A549 (cell line): ENCODE measurements at places on chromosomes 5 and 9.

DNA sequence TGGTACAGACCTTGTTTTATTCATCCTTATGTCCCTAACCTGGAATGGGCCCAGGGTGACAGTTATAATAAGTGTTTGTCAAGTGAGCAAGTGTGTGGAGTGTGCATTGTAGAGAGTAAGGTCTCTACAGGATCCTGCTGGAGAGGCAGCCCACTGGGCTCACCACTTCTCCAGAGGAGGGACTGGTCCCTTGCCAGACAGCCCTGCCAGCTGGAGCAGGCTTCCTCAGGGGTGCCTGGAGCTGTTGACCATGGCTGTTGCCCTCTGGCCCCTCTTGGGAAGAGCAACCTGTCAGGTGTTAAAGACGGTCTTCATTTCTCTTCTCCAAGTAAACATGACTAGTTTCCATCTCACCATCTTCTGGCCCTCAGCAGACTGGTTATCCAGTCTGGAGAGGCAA lies 20.0 kb downstream of the IRF1 start:
- no peak for DNase-seq

DNA sequence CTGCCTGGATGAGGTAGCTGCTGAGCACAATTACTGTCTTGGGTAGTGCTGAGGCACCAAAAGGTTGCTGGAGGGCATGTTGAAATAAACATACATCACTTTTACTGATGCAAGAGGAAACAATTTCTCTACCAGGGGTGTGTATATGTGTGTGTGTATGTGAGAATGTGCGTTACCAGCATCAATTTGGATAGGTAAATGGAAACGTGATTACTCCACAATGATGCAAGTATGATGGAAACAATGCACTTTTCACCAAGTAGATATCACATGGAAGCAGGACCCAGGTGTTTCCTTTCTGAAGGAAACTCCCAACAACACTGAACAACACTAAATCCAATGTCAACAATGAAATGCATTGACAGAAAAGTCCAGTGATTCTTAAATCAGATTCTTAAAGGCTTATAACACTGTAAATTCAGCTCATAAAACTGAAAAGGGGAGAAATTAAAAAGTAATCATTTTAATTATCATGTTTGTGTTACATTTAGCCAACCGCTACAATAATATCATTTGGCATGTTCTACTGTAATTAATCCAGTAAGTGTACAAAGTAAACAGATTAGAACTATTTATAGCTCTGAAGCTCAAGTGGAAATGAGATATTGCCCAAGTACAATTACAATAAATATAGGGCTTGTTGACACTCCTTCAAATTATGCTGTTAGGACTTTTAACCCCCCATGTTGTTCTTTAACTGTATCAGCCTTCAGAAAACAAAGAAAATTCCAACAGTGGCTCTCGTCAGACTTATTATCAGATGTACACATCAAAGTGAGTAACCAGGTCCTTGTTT lies 25.3 kb downstream of the YIPF5 start:
- DNase-seq, result no peak

DNA sequence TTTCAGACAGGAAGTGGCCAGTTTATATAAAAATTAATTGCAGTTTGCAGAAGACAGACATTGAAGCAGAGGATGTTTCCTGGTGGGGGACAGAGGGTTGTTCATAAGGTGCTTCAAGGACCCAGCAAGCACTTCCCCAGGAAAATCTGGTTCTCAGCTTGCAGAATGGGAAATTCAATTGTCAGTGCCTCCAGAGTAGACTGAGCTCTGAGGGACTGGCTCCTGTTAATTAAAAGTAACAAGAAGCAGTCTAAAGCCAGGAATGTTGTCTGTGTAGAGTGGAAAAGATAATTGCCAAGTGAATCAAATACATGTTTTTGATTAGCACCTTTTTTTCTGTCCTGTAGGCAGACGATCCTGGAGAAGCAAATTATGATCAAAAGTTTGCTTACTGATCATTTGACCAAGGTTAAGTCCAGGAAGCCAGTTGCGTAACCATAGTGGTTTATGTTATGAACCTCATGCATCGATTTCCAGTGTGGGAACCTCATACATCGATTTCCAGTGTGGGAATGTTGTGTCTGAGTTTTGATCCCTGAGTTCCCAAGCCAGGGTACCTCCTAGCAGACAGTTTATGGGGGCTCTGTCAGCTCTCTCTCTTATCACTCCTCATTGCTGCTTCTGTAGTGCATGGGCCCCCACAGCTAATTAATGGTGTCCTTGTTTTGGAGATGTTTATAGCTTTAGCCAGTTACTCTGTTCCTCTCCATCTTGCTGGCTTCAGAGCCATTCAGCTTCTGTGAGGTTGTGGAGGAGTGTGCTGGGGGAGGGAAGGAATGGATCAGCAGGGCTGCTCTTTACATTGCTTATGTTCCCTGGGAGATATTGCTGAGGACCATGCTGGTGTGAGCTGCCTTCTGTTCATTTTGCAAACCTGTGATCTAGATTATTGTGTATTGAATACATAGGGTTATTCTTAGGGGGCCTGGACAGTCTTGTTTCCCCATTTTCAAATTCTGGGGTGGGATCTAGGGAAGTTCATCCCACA lies 17.1 kb downstream of the MSANTD3 start:
- no peak for DNase-seq

GRCh38 chr5:10723514-10723913 lies 37.5 kb downstream of the DAP start:
- DNase-seq, result no peak

DNA sequence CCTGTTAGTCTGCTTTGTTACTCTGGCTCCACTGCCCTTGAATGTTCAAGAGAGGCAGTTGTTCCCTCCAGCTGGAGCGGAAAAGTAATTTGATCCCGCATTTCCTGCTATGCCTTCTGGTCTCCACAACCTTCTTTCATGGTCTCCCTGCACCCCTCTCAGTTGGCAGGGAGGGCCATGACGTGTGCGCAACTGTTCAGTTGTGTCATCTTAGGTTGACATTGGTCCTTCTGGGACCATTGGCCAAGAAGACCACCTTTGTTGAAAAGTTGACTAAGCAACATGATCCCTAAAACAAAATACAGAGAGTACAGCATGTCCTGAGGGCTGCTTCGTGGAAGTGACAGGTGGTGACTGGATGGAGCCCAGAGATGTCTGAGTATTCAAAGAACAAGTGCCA lies 192.5 kb upstream of the TUT7 start:
- no peak for DNase-seq

- DNase-seq, result no peak
Observed at GRCh38 chr9:134526584-134527477, 114.8 kb upstream of the COL5A1 start.

GRCh38 chr5:81181576-81182316 lies 51.4 kb upstream of the CKMT2 start:
- no peak for DNase-seq

- no peak for DNase-seq
Observed at GRCh38 chr9:137240318-137240840, 708 bp upstream of the TUBB4B start.

GRCh38 chr9:97767891-97768290 lies 70.8 kb upstream of the XPA start:
- no peak for DNase-seq

DNA sequence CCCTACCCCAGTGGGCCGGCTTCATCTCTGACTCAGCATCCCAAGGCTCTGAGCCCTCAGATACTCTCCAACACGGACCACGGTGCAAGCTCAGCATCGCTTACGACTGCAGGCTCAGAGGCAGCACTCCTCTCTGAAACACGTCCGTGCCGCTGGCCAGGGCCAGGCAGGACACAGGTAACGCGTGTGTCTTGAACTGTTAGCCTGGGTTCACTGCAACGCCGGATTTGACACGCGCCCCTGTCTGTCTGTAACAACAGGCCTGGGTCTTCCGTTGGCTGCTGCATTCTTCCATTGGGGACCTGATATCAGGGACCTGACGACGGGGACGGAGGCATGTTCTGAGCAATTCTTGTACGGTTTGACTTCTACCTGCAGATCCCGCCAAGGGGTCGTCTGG lies 6.4 kb downstream of the SLC6A3 start:
- no peak for DNase-seq

DNA sequence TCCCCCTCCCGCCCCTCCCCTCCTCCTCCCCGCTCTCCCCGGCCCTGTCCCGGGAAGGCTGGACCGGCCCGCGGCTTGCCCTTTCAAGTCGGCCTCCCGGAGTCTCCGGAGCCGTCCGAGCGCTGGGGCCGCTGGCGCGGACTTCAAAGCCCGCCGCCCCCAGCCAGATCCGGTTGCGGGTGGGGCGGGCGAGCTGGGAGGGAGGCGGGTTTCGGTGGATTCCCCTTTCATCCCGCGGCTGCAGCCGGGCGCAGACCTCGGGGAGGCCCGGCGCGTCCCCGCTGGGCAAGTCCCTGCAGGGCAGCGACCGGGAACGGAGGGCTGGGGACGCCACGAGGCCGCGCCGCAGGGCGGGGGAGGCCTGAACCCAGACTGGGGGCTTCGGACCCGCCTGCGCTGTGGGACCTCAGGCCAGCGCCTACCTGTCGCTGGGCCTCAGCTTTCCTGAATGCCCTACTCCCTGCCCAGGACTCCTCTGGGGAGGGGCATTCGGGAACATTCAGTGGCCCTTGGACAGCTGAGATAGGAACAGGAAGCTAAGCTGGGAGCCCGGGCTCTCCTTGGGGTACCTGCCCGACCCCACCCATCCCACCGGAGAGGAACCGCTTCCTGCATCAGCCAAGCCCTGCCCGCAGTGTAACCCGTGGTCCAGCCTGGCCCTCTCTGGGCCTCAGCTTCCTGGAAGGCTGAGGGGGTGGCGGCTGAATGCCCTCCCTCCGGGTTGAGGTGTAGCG lies 23.4 kb downstream of the C9orf50 start:
- peak; percentile 61 for DNase-seq

- no peak for DNase-seq
Observed at GRCh38 chr9:27412963-27413362, 111.1 kb upstream of the IFNK start.

DNA sequence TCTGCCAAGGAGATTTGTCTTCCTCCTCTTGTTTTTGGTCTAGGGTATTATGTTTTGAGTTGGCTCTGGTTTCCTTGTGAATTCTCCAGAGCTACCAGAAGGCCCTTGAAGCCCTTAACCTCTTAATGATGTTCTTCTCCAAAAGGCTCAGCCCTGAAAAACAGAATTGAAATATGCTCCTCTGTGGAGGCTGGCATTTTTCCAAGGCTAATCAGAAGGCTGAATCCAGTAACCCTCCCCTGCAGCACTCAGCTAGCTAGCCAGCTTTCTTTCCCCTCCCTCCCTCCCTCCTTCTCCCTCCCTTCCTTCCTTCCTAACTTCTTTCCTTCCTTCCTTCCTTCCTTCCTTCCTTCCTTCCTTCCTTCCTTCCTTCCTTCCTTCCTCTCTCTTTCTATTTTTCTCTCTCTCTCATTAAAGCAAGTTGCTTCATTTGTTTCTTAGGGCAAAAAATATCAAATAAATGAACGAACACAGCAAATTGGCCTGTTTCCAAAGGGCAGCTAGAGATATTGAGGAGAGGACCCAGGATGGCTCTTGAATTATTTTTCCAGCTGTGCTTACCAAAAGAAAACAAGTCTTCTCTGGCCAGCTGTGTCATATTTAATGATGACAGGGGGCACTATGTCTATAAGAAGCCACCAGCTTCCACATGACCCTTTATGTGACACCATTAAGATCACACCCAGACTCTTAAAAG lies 38.7 kb downstream of the JAKMIP2 start:
- no peak for DNase-seq

DNA sequence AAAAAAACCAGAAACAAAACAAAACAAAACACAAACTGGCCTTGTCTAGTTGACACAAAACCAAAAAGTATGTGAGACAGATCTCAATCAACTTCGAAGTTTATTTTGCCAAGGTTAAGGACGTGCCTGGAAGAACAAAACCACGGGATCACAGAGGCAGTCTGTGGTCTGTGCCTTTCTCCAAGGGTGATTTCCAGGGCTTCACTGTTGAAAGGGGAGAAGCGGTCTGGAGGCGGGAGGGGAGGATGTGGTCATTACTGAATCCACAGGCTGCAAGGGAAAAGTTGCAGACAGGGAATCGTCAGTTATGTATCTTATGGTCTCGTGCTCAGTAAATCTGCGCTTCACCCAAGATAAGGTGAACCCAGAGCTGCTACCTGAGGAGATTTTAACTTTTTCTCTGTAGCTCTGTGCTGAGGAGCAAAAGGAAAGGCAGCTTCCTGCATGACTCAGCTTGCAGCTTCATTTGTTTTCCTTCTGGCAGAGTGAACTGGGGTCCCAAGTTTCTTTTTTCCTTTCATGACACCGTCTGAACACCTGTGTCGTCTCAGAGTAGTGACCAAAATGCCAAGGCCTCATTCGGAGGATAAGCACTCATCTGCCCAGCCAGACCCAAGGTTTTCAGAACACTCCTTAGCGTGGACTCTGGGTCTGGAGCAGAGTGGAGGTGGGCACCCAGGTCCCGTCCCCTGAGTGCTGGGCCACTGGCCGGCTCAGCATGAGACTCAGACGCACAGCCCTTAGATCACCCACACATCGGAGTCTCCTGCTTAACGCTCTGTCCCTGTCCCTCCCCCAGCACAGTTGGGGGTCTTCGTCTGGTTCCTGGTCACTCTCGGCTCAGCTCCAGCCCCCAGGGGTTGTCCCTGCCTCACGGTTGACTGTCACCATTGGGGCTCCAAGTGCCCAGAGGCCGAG lies 25.9 kb downstream of the ROPN1L start:
- DNase-seq, result no peak

- no peak for DNase-seq
Observed at GRCh38 chr5:40359093-40359492, 320.6 kb upstream of the PTGER4 start.

GRCh38 chr9:136935651-136936050 lies 8.9 kb downstream of the FBXW5 start:
- DNase-seq, result no peak

GRCh38 chr5:143573568-143574170 lies 170.2 kb upstream of the NR3C1 start:
- no peak for DNase-seq

DNA sequence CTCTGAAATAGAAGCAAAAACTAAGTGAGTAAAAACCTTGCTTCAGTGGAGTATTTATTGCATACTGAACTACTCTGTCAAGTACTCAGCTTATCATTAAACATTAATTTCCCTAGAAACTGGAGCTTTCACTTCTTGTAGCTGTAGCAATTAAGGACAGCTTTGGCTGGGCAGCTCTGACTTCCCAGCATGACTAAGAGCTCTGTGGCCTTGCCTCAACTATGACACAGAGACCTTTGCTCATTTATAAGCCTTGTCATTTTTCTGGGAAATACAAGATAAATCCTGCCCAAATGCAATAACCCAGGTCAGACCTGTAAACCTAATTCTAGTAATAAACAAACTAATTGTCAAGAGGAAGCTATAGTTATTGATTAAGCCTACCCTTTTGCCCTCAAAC lies 65.4 kb upstream of the STK32A start:
- no peak for DNase-seq

- DNase-seq, result peak; percentile 69
Observed at GRCh38 chr5:55160493-55161209, 680 bp downstream of the GPX8 start.
